ENCODE measurements at places on chromosomes 3 and 15. TPM values are rescaled to one million over a fixed set of nuclear protein-coding genes. Genes with fewer than 3 reads are reported as not detected.

TICRR gene
- total RNA-seq = 23.4 TPM

CATSPER2 gene
- 4.5 TPM for total RNA-seq

TNFAIP8L3 gene
- 0.14 TPM for total RNA-seq

HTR3C gene
- total RNA-seq = not detected

GPR27 gene
- 0.90 TPM for total RNA-seq

IREB2 gene
- 72.2 TPM for total RNA-seq

PRR23B gene
- total RNA-seq = not detected

XIRP1 gene
- 0.10 TPM for total RNA-seq

GABRR3 gene
- not detected for total RNA-seq

TLR9 gene
- total RNA-seq = 2.3 TPM

NLGN1 gene
- total RNA-seq = not detected

C3orf38 gene
- 41.7 TPM for total RNA-seq

FSIP1 gene
- 0.60 TPM for total RNA-seq

REC114 gene
- not detected for total RNA-seq

GRCh38 chr3:182508919-182509711 lies 284.2 kb upstream of the ATP11B start:
- no peak overlapping the region for H3K27ac ChIP-seq
- no peaks in the 10 kb centered on the region for H3K27me3 ChIP-seq
- no peak for DNase-seq
- no peaks in the 10 kb centered on the region for H3K36me3 ChIP-seq
- no peaks in the 10 kb centered on the region for H3K4me1 ChIP-seq
- no peak overlapping the region for H3K4me3 ChIP-seq

GRCh38 chr15:95995375-95996168 lies 334.9 kb upstream of the NR2F2 start:
- peaks cover 7% of the 10 kb centered on the region for H3K4me1 ChIP-seq
- H3K27ac ChIP-seq = no peak overlapping the region
- no peaks in the 10 kb centered on the region for H3K36me3 ChIP-seq
- DNase-seq = no peak

- no peaks in the 10 kb centered on the region for H3K36me3 ChIP-seq
- peaks cover 22% of the 10 kb centered on the region for H3K4me1 ChIP-seq
- H3K27ac ChIP-seq = peak overlapping the region; percentile 55
- H3K27me3 ChIP-seq = no peaks in the 10 kb centered on the region
- peak; percentile 15 for DNase-seq
These were observed 161.2 kb downstream of the ALCAM start for GRCh38 chr3:105527949-105528348.

DNA sequence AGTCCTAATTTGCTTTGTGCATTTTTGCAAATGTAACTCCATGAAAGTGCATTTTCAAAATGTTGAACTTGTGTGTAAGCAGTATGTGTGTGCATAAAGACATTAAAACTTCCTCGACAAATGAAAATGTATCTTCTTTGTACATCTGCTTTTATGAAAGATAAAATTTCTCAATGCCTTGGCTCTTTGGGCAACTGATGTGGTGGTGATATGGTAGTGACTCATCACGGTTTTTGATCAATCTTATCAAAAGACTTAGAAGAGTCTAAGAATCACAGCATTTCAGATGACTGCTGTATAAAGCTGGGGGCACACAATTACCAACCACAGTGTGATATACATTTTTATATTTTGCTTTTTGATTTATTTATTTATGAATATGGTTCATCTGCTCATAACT lies 5.4 kb upstream of the MASP1 start:
- H3K4me1 ChIP-seq = peaks cover 13% of the 10 kb centered on the region
- peaks cover 41% of the 10 kb centered on the region for H3K27me3 ChIP-seq
- no peak overlapping the region for H3K27ac ChIP-seq
- no peaks in the 10 kb centered on the region for H3K36me3 ChIP-seq

GRCh38 chr3:7489417-7489816 lies 628.5 kb downstream of the GRM7 start:
- no peak overlapping the region for H3K27ac ChIP-seq

DNA sequence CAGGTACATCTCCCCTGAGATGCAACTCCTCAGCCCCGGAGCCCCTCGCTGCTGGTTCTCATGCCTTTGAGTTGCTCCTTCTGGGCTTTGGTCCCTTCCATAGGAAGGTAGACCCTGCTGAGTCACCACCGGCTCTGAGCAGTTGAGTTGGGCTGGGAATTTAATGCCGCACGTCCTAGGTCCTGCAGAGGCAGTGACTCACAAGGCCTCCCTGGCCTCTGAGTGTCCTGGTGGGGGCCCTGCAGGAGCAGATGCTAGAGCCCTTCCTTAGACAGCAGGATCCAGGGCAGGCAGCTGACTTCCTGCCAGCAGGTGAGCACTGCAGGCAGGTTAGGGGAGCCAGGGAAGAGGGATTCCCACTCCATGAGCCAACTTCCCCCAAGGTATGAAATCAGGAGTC lies 5.5 kb upstream of the NTRK3 start:
- peaks cover 67% of the 10 kb centered on the region for H3K27me3 ChIP-seq
- no peak overlapping the region for H3K27ac ChIP-seq
- H3K36me3 ChIP-seq = no peaks in the 10 kb centered on the region
- no peak for DNase-seq
- H3K4me3 ChIP-seq = no peak overlapping the region
- H3K4me1 ChIP-seq = peaks cover 15% of the 10 kb centered on the region

DNA sequence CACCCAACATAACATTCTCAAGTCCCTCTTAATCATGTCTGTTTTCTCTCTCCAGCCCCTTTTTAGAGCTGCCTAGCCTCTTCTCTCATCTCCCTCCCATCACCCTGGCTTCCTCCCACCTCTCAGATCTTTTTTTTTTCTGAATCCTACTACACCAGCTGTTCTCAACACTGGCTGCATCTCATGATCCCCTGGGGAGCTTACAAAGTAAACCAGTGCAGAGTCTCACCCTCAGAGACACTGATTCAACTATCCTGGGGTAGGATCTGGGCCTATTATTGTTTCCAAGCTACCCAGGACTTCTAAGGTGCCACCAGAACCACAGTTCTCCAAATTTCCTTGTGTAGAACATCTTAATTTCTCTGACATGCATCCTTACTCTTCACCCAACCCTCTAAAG lies 50.3 kb upstream of the ACAN start:
- H3K4me1 ChIP-seq = no peaks in the 10 kb centered on the region
- no peak for DNase-seq
- H3K27ac ChIP-seq = no peak overlapping the region
- no peak overlapping the region for H3K4me3 ChIP-seq
- no peaks in the 10 kb centered on the region for H3K36me3 ChIP-seq

DNA sequence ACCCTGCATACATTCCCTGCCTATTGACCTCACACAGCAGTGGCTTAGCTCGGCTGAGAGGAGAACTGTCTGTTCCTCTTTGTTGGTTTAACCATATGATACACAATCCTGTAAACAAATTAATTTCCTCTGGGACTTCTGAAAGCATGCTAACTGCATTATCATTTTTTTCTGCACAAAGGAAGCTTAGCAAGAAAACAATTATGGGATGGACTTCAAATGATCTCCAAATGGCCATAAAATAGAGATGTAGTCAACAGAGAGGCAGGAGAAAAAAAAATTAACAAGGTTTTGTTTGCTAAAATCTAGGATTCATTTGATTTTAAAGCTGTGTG lies 14.4 kb upstream of the TMC3 start:
- H3K4me3 ChIP-seq = no peak overlapping the region
- no peak for DNase-seq
- peaks cover 1% of the 10 kb centered on the region for H3K36me3 ChIP-seq
- H3K27ac ChIP-seq = no peak overlapping the region

GRCh38 chr3:79063624-79064023 lies 704.2 kb downstream of the ROBO1 start:
- DNase-seq = no peak
- no peak overlapping the region for H3K27ac ChIP-seq
- no peaks in the 10 kb centered on the region for H3K27me3 ChIP-seq
- H3K4me3 ChIP-seq = no peak overlapping the region

- H3K27me3 ChIP-seq = peaks cover 10% of the 10 kb centered on the region
- no peak overlapping the region for H3K4me3 ChIP-seq
- peaks cover 20% of the 10 kb centered on the region for H3K36me3 ChIP-seq
These were observed 92.4 kb downstream of the KBTBD8 start for GRCh38 chr3:67090474-67090873.

DNA sequence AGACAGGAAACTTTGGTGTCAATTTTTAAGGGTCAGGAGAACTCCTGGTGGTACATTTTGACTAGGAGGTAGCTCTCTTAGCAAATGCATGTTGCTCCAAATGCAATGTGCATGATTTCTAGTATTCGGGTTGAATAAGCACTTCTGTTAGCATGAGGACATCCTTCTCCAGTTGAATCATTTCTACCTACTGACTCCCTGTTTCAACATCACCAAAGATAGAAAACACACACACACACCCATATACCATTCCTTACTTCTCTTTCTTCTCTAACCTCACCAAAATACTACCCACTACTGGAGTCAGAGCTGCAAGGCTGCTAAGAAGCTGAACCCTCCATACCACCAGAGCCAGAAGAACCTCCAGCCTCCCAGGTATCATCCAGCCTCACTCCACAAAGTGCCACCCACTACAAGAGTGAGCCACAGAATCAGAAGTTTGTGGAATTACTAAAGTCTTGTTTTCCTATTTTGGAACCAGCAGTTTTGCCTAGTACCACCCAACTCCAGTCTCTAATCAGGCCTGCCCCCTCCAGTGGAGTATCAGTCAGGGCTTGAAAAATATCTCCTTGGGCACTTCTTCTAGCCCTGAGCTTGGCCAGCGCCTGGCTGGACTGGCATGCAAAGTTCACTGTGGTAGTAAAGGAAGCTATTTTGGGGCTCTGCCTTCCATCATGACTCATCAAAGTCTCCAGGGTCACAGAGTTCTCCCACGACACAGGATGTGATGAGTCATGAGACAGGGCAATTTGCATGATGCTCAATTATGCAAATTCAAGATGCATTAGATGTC lies 110.3 kb downstream of the CYP19A1 start:
- H3K36me3 ChIP-seq = no peaks in the 10 kb centered on the region
- DNase-seq = peak; percentile 36
- no peak overlapping the region for H3K27ac ChIP-seq
- peaks cover 7% of the 10 kb centered on the region for H3K4me1 ChIP-seq
- peaks cover 10% of the 10 kb centered on the region for H3K27me3 ChIP-seq
- no peak overlapping the region for H3K4me3 ChIP-seq

- H3K27ac ChIP-seq = no peak overlapping the region
- H3K4me3 ChIP-seq = no peak overlapping the region
- H3K27me3 ChIP-seq = no peaks in the 10 kb centered on the region
- no peak for DNase-seq
- no peaks in the 10 kb centered on the region for H3K4me1 ChIP-seq
- H3K36me3 ChIP-seq = no peaks in the 10 kb centered on the region
These were observed 20.6 kb upstream of the GOLIM4 start for GRCh38 chr3:168116279-168116678.

DNA sequence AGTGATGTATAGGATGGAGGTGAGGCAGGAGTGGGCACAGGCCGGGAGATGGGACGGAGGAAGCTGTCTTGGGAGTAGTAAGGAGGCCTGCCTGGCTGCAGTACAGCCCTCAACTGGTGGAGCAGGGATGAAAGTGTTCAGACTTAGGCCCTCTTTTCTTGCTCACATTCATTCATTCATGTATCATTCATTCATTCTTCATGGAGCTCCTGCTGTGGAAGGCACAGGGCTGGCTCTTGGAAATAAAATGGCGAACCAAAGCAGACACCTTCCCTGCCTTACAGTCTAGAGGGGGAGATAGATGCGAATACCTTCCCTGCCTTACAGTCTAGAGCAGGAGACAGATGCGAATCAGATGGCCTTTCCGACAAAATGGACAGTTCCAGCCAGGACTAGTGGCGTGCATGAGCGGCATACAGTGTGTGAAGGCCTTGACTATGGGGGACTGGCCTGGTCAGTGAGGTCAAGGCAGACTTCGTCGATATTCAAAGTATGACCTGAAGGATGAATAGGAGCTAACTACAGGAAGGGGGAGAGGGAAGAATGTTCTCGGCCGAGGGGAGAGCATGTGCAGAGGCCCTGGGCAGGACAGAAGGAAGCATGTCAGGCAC lies 143.2 kb upstream of the TLE3 start:
- peaks cover 2% of the 10 kb centered on the region for H3K36me3 ChIP-seq
- no peak overlapping the region for H3K27ac ChIP-seq
- no peak overlapping the region for H3K4me3 ChIP-seq
- H3K27me3 ChIP-seq = peaks cover 50% of the 10 kb centered on the region

DNA sequence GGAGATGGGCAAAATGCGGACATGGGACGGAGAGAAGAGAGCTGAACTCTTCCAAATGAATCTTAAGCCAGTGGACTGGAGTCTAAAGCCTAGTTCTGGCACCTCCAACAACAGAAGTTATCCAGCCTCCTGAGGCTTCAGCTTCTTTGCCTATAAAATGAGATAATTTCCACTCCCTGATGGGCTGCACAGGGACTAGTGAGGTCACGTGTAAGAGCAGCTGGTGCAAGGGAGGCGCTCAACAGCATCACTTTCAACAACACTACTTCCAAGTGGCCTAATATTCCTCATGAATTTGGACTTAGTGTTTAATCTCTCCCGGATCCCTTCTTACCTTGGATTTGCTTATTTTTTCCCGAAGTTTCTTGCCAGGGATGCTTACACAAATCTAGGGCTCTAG lies 8.7 kb downstream of the CXCR6 start:
- H3K27me3 ChIP-seq = no peaks in the 10 kb centered on the region
- peaks cover 61% of the 10 kb centered on the region for H3K4me1 ChIP-seq
- no peak for DNase-seq
- H3K4me3 ChIP-seq = no peak overlapping the region
- H3K36me3 ChIP-seq = peaks cover 53% of the 10 kb centered on the region

DNA sequence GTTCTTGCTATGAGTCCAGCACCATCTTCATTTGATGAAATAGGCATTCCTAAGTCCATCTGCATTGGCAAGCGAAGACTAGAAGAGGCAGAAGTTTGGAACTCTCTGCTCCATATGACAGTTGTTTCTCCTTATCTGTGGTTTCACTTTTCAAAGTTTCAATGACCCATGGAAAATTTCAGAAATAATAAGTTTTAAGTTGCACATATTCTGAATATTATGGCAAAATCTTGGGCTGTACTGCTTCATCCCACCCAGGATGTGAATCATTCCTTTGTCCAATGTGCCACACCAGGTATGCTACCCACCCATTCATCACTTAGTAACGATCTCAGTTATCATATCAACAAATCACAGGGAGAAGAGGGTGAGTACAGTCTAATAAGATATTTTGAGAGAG lies 647.9 kb downstream of the GRM7 start:
- peaks cover 6% of the 10 kb centered on the region for H3K27me3 ChIP-seq
- no peak overlapping the region for H3K27ac ChIP-seq
- H3K36me3 ChIP-seq = no peaks in the 10 kb centered on the region
- DNase-seq = no peak
- no peaks in the 10 kb centered on the region for H3K4me1 ChIP-seq

DNA sequence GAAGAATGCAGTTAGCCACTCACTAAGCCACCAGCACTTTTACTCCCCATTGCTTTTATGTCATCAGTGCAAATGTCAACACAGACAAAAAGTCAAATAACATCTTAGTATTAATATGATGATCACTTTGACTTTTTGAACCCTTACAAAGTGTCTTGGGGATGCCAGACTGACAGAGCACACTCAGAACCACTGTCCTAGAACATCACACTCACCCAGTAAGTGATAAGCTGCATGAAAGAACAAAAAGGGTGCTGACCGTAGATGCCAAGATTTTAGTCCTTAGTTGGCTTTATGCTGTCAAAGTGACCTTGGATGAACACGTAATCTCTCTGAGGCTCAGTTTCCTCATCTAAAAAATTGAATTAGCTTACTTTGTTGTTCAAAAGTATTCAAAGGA lies 279.5 kb upstream of the TRIM42 start:
- DNase-seq = no peak
- H3K4me3 ChIP-seq = no peak overlapping the region
- no peaks in the 10 kb centered on the region for H3K4me1 ChIP-seq
- H3K36me3 ChIP-seq = no peaks in the 10 kb centered on the region
- no peaks in the 10 kb centered on the region for H3K27me3 ChIP-seq
- H3K27ac ChIP-seq = no peak overlapping the region

- peaks cover 2% of the 10 kb centered on the region for H3K36me3 ChIP-seq
- DNase-seq = no peak
- no peaks in the 10 kb centered on the region for H3K27me3 ChIP-seq
- H3K4me3 ChIP-seq = no peak overlapping the region
- H3K4me1 ChIP-seq = no peaks in the 10 kb centered on the region
- H3K27ac ChIP-seq = no peak overlapping the region
These were observed 44.4 kb downstream of the EPHB1 start for GRCh38 chr3:134839422-134839821.
